ENCODE measurements at places on chromosomes 7 and 10. TPM values are rescaled to one million over a fixed set of nuclear protein-coding genes. Genes with fewer than 3 reads are reported as not detected.

PRKCQ gene
- total RNA-seq, result 4.5 TPM

MGAM2 gene
- not detected for total RNA-seq

ACSL5 gene
- total RNA-seq, result 3.3 TPM

ARMC3 gene
- total RNA-seq, result 0.23 TPM

FOXP2 gene
- 0.06 TPM for total RNA-seq

PUS7 gene
- 30.2 TPM for total RNA-seq

CALCR gene
- not detected for total RNA-seq

NPC1L1 gene
- total RNA-seq, result 0.23 TPM

EGR2 gene
- total RNA-seq, result not detected

FAM25A gene
- not detected for total RNA-seq

CARD11 gene
- total RNA-seq, result 22.9 TPM

DNA sequence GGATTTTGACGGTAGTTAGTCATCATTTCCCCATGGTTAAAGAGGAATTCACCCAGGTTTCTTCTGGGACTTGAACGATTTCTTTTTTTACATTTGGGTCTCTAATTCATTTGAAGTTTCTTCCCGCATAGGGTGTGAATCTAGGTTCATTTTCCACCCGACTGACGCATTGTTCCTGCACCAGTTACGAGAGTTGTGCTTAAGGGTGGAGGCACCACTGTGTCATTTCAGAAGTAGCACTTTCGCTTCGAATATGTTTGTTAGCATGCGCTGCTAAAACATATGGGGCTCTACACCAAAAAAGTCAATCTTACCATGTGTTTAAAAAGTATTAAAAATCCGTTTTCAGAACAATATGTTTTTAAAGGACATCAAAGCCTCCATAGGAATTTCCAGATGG is 140.3 kb downstream of the VIPR2 start:
- DNase-seq, result no peak

DNA sequence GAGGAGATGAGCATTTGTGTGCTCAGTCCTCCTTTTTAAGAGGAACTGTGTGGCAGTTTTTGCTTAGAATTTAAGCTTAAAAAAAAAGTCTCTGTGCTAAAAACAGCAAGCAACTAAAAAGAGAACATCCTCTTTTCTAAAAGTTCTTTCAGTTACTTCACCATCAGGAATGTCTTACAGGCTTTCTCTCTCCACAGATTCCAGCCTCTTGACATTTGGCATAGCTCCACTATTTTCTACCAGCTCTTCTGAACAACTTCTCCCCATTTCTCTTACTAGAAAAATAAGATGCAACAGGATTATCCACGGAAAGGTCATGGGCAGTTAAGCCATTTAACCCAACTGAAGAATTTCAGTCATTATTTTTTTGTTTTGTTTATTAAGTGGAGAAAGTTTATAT is 13.2 kb downstream of the PCLO start:
- no peak for DNase-seq

- DNase-seq, result no peak
Observed at GRCh38 chr7:52211930-52212329, 823.5 kb upstream of the POM121L12 start.

GRCh38 chr10:92413519-92413918 is 122.6 kb downstream of the MARCHF5 start:
- no peak for DNase-seq

- DNase-seq, result no peak
Observed at GRCh38 chr7:32163896-32164295, 93.7 kb upstream of the PDE1C start.

DNA sequence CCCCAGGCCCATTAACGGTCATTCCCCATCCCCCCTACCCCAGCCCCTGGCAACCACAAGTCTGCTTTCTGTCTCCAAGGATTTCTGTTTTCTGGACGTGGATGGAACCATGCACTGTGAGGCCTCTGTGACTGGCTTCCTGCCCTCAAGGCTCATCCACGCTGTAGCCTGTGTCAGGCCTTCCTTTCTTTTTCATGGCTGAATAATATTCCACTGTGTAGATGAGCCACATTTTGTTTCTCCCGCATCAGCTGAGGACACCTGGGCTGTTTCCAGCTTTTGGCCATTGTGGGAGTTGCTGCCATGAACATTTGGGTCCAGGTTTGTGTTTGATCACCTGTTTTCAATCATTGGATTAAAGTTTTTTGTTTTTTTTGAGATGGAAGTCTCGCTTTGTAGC is 50.0 kb downstream of the UNCX start:
- no peak for DNase-seq

- no peak for DNase-seq
Observed at GRCh38 chr10:17146892-17147291, 17.3 kb upstream of the CUBN start.

GRCh38 chr10:132346806-132347205 is 14.8 kb downstream of the LRRC27 start:
- no peak for DNase-seq

- no peak for DNase-seq
Observed at GRCh38 chr7:17772581-17773288, 167.6 kb downstream of the SNX13 start.

GRCh38 chr10:12875100-12875499 is 126.4 kb downstream of the CCDC3 start:
- no peak for DNase-seq

GRCh38 chr10:11517150-11517549 is 94.3 kb downstream of the USP6NL start:
- no peak for DNase-seq

DNA sequence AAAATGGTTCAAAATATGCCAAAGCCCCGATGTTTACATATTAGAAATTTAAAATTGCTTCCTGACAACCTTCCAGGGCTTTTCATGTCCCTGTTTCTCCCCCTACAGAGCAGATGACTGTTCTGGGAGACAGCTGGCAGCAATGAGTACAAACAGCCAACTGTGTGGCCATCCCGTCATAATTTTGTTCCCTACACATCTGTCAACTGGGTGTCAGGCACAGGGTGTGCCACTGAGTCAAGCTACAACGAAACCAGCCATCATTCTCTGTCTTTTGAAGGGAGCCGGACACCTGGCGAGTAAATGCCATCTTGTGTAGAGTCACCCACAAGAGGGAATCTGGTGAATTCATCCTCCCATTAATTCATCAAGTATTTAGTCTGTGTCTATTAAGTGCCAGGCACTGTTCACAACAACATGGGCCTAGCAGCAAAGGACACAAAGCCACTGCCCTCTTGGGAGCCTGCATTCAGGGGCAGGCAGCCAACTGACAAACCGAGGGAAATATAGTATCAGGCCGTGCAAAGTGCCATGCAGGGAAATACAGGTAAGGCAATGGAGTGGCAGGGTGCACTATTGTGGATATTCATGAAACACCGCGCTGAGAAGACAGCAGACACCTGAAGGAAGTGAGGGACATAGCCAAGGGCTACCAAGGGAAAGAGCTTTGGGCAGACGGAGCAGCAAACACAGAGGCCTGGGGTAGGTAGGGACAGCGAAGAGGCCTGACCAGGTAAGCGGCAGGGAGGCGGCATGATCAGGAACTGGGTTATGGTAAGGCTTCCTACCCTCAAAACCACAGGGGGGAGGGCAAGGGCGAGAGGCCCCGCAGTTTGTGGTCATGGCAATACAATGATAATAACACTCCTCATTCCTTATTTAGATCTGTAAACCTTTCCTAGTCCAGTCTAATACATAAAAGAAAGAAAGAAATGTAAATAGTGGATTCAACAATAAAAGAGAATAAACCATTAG is 213.6 kb downstream of the FAM107B start:
- no peak for DNase-seq
